ENCODE measurements at places on chromosomes 3 and 15. TPM values are rescaled to one million over a fixed set of nuclear protein-coding genes. Genes with fewer than 3 reads are reported as not detected.

The PROS1 gene
- total RNA-seq = 120 TPM

DNA sequence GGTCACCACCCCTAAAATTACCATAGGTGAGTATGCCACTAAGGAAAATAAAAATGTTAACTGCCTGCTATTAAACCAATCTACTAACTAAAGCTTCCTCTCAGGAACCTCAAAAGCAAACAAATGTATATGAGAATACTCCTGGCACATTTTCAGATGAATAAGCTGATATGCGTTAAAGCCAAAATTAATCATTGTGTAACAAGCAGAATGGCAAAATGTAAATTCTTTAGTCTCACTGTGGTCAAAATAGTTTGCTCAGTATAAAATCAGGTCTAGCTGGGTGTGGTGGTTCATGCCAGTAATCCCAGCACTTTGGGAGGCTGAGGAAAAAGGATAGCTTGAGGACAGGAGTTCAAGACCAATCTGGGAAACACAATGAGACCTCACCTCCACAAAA lies 53.6 kb downstream of the SUMF1 start:
- no peak overlapping the region for H3K27ac ChIP-seq
- no peak overlapping the region for H3K4me3 ChIP-seq
- peaks cover 8% of the 10 kb centered on the region for H3K4me1 ChIP-seq
- H3K27me3 ChIP-seq = no peaks in the 10 kb centered on the region
- H3K36me3 ChIP-seq = peaks cover 9% of the 10 kb centered on the region

DNA sequence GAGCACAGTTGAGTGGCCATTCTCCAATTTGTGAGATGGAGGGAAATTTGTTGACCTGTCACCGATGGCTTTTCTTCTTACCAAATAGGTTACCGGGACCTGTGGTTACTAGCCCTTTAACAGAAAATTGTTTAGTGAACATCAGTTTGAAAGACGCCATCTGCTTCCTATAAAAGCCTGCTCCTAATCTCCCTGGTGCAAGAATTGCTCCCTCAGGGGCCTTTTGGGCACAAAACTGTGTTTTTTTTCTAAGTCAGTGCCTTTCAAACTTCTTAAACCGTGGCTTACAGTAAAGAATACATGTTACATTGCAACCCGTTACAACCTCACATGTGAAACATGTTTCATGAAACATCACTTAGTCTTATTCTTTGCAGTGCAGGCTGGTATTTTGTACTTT lies 15.0 kb downstream of the CACNA2D3 start:
- H3K36me3 ChIP-seq = no peaks in the 10 kb centered on the region
- H3K27me3 ChIP-seq = no peaks in the 10 kb centered on the region
- no peak overlapping the region for H3K27ac ChIP-seq

DNA sequence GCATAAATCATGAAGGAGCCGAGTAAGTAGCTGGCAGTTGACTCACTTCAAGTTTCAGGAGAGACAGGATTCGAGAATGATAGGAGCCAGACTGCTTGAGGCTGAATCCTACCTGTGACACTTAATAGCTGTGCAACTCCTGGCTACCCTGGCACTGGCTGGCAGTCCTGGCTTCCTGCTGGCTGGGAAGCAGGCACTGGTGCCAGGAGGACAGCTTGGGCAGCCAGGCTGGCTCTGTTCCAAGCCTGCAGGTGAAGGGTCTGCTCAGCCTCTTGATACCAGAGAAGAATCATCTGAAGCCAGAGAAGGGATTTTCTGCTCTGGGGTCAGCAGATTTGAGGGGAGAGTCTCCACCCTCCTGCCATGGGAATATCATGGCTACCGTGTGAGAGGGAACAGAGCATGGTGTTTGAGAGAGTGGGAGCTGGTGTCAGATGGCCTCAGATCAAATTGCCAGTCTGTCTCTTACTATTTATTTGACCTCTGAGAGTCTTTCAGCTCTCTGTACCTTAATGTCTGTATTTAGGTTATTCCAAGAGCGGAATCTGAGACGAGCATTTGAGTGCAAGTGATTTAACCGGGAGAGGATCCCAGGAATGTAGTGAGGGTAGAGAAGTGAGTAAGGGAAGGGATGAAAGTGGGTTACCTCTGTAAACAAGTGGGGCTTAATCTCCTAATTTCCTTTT lies 4.4 kb upstream of the XIRP1 start:
- DNase-seq = peak; percentile 26
- no peak overlapping the region for H3K4me3 ChIP-seq
- peak overlapping the region; percentile 4 for H3K27ac ChIP-seq
- peaks cover 4% of the 10 kb centered on the region for H3K4me1 ChIP-seq
- H3K36me3 ChIP-seq = no peaks in the 10 kb centered on the region

DNA sequence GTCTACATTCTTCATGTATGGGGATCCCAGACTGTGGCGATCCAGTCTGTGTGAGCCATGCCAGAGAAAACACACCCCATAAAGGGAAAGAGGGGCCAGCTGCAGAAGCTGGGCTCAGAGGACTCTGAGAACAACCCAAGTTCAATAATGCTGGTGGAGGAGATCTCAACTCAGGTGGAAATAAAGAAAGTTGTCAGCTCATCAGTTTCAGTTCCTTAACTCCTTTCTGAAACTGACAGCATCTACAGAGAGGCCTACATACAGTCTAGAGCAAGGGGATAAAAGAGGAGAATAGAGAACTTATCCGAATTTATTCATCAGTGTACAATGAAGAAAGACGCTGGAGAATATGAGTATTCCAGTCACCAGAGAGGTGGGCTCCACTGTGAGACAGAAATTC lies 77.0 kb downstream of the NTRK3 start:
- no peaks in the 10 kb centered on the region for H3K27me3 ChIP-seq
- DNase-seq = no peak
- H3K27ac ChIP-seq = no peak overlapping the region
- H3K4me1 ChIP-seq = no peaks in the 10 kb centered on the region
- no peaks in the 10 kb centered on the region for H3K36me3 ChIP-seq
- no peak overlapping the region for H3K4me3 ChIP-seq

The KNG1 gene
- total RNA-seq = 0.25 TPM

The ADAMTSL3 gene
- total RNA-seq = 4.3 TPM

- H3K27ac ChIP-seq = no peak overlapping the region
- H3K4me3 ChIP-seq = no peak overlapping the region
- no peak for DNase-seq
- H3K27me3 ChIP-seq = no peaks in the 10 kb centered on the region
These were observed 19.4 kb upstream of the PPP4R2 start for GRCh38 chr3:72977060-72977808.

The CHAC1 gene
- total RNA-seq = 0.76 TPM

GRCh38 chr3:127676921-127677351 lies 4.2 kb downstream of the ABTB1 start:
- peaks cover 13% of the 10 kb centered on the region for H3K4me1 ChIP-seq
- no peak for DNase-seq
- peaks cover 10% of the 10 kb centered on the region for H3K36me3 ChIP-seq
- H3K4me3 ChIP-seq = no peak overlapping the region
- H3K27ac ChIP-seq = no peak overlapping the region
- no peaks in the 10 kb centered on the region for H3K27me3 ChIP-seq

DNA sequence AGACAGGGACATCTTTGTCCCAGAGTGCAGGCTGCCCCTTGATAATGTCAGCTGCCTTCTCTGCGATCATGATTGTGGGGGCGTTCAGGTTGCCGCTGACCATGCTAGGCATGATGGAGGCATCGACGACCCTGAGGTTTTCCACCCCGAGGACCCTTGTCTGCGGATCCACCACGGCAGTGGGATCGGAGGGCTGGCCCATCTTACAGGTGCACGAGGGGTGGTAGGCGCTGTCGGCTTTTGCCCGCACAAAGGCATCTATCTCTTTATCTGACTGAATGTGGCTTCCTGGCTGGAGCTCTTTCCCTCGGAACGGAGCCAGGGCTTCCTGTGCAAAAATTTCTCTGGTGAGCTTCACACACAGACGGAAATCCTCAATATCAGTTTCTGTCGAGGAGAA lies 28.4 kb downstream of the CHDH start:
- no peak overlapping the region for H3K4me3 ChIP-seq
- H3K36me3 ChIP-seq = no peaks in the 10 kb centered on the region
- no peak overlapping the region for H3K27ac ChIP-seq
- no peaks in the 10 kb centered on the region for H3K4me1 ChIP-seq
- DNase-seq = no peak

- DNase-seq = no peak
- H3K4me1 ChIP-seq = peaks cover 5% of the 10 kb centered on the region
- H3K36me3 ChIP-seq = peaks cover 21% of the 10 kb centered on the region
- H3K27ac ChIP-seq = peak overlapping the region; percentile 49
- no peaks in the 10 kb centered on the region for H3K27me3 ChIP-seq
These were observed 30.2 kb upstream of the HCLS1 start for GRCh38 chr3:121690777-121691405.

DNA sequence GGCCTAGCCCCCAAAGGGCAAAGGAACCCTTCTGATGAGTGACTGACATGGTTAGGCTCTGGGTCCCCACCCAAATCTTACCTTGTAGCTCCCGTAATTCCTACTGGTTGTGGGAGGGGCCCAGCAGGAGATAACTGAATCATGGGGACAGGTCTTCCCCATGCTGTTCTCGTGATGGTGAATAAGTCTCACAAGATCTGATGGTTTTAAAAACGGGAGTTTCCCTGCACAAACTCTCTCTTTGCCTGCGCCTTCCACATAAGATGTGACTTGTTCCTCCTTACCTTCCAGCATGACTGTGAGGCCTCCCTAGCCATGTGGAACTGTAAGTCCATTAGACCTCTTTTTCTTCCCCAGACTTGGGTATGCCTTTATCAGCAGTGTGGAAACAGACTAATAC lies 16.9 kb downstream of the TKT start:
- no peak overlapping the region for H3K4me3 ChIP-seq
- peaks cover 41% of the 10 kb centered on the region for H3K4me1 ChIP-seq
- no peak for DNase-seq
- peak overlapping the region; percentile 19 for H3K27ac ChIP-seq
- no peaks in the 10 kb centered on the region for H3K36me3 ChIP-seq

The RAD51 gene
- total RNA-seq = 0.30 TPM

DNA sequence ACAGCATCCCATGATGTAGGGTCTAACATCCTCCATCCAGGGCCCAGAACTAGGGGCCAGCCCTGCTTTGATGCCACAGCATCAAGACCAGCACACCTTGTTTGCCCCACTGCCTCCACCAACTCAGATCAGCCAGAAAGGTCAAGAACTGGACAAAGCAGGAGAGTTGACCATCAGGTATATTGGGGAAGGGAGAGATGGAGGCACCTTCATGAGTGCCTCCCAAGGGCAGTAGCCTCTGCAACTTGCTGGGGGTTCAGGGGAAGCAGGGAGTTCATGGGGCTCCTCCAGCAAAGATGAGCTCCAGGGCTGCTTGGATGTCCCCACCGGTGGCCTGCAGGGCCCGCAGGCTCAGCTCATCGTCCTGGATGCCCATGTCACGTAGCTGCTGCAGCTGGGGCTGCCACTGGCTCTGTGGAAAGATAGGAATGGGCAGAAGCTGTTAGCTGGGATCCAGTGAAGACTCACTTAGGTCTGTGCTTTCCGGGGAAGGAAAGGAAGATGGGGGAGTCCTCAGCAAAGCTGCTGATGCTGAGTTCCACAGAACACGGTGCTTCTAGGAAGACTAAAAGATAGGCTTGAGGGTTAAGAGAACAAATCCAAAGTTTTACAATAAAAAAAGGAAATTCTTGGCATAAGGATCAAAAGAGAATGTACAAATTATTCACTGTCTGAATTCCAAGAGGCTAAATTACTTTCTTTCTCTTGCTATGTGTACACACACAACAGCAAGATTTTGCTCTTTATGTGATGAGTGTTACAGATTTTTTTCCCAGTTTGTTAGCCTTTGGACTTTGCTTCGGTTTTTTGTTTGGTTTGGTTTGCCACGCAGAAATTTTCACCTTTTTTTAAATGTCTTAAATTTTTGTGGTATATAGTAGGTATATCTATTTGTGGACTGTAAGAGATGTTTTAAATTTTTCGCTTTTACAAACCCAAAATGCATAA lies 12.3 kb upstream of the SEMA7A start:
- no peaks in the 10 kb centered on the region for H3K27me3 ChIP-seq
- peaks cover 63% of the 10 kb centered on the region for H3K36me3 ChIP-seq
- H3K4me3 ChIP-seq = no peak overlapping the region

The SLC27A2 gene
- total RNA-seq = 0.32 TPM

DNA sequence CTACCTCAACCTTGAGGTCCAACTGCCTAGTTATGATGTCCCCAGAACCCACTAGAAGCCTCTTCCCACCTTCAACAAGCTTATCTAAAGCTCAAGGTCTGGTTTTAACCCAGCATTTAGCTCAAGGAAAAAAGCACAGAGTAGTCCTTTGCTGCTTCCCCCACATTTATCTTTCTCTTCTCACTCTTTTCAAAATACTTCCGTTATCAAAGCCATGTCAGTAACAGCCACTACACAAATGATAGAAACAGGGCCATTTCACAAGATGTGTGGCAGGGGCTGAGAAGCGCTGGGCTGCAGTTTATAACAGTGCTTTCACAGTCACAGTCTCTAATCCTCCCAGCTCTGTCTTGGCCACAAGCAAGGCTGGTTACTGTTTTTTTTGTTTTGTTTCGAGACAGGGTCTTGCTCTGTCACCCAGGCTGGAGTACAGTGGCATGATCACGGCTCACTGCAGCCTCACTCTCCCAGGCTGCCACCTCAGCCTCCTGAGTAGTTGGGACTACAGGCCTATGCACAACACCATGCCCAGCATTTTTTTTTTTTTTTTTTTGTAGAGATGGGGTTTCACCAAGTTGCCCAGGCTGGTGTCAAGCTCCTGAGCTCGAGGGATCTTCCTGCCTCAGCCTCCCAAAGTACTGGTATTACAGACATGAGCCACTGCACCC lies 218.8 kb downstream of the OSBPL10 start:
- no peaks in the 10 kb centered on the region for H3K4me1 ChIP-seq
- H3K36me3 ChIP-seq = no peaks in the 10 kb centered on the region
- no peak for DNase-seq

DNA sequence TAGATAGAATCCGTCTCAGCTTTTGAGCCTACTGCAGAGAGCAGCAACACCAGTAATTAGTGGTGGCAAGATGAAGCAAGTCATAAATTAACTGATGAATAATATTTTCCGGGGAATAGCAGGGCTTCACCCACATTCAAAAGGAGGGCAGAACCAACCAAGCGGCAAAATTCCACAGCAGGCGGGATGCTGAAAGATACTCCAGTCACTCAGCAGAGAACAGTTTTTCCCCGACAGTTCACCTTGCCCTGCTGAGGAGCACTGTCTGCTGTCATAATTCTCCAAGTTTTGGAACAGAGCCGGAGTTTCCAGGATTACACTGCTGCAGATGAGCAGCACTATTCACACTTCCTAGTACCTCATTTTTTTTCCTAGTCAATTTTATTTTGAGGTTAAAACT lies 274.7 kb downstream of the CD47 start:
- H3K4me1 ChIP-seq = no peaks in the 10 kb centered on the region
- no peak overlapping the region for H3K4me3 ChIP-seq
- no peak for DNase-seq
- no peaks in the 10 kb centered on the region for H3K36me3 ChIP-seq
- no peaks in the 10 kb centered on the region for H3K27me3 ChIP-seq
